Muscle of arm (tissue), 14 donors: ENCODE measurements at places on chromosomes 4 and X. TPM values are rescaled to one million over a fixed set of nuclear protein-coding genes. Genes with fewer than 3 reads are reported as not detected.

Gene SORBS2
- polyA plus RNA-seq: not detected

Gene XAGE1A
- polyA plus RNA-seq: 0.75 TPM

Gene GABRB1
- polyA plus RNA-seq: 0.10 TPM

Gene BEND2
- 0.04 TPM for polyA plus RNA-seq

Gene MAP3K15
- 0.90 TPM for polyA plus RNA-seq

Gene UGT2A1
- polyA plus RNA-seq: not detected

- DNase-seq: no peak
Measured at GRCh38 chr4:107094332-107094731, 58.2 kb upstream of the DKK2 start.

GRCh38 chrX:5810636-5811035 is 418.0 kb downstream of the NLGN4X start:
- DNase-seq: no peak

- DNase-seq: no peak
Measured at GRCh38 chr4:84583876-84584380, 1.0 kb downstream of the CDS1 start.

- no peak for DNase-seq
Measured at GRCh38 chrX:155108427-155108826, 37.1 kb downstream of the BRCC3 start.

DNA sequence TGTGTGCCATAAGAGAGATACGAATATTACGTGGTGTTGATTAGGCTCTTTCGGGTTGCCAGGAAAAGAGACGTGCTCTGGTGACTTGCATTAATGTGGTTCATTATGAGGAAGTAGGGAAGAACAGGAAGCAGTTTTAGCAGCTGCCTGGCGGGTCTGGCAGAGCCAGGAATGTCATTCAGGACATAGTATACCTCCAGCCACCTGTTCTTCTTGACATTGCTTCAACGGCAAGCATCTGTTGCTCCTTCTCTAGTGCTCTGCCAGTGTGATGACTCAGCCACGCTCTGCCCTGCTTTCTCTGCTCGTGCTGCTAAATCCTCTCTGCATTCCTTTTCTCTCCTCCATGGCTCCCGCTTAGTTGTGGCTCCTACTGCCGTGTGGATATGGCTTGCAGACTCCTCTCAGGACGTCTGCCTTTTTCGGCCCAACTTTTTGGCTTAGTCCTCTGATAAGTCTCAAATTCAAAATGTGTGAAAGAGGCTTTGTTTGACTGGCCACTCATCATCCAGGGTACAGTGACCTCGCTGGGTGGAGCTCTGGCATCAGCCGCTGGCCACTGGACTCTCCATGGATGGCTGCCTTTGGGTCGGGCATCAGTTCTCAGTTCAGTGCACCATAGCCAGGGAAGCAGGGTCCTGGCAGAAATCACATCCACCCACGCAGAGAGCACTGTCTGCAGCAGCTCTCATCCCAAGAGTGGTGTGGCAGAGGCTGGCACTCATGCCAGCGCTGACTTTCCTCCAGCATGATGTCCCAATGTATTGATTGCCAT is 89.3 kb upstream of the KLF3 start:
- DNase-seq: no peak

GRCh38 chr4:183392377-183392776 is 52.1 kb upstream of the CDKN2AIP start:
- DNase-seq: no peak

GRCh38 chrX:121254336-121254735 is 206.9 kb downstream of the GLUD2 start:
- no peak for DNase-seq

GRCh38 chr4:84324303-84325245 is 174.5 kb downstream of the NKX6-1 start:
- DNase-seq: no peak

GRCh38 chr4:71663780-71664179 is 120.1 kb downstream of the GC start:
- DNase-seq: no peak

DNA sequence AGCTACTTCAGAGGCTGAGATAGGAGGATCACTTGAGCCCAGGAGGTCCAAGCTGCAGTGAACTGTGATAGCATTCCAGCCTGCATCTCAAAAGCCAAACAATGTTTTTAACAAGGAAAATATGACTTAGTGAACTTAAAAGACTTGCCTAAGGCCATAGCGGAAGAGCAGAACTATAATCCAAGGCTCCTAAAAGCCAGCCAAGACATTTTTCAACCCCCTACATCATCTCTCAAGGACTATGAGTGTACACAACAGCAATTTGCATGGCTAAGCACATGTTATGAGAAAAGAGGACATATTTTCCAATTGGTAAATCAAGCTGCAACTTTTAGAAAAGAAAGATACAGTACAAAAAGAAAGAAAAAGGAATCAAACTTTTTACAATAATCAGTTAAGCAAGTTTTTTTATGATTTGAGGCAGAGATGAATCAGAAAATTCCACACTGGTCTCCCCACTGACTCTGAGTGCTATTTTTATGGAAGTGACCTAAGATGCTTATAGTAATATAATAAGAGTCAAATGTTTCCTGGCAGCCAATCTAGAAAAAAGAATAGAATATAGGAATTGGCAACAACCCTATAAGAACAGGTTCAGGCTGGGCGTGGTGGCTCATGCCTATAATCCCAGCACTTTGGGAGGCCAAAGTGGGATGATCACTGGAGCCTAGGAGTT is 9.8 kb upstream of the ACOT9 start:
- DNase-seq: peak; percentile 46

DNA sequence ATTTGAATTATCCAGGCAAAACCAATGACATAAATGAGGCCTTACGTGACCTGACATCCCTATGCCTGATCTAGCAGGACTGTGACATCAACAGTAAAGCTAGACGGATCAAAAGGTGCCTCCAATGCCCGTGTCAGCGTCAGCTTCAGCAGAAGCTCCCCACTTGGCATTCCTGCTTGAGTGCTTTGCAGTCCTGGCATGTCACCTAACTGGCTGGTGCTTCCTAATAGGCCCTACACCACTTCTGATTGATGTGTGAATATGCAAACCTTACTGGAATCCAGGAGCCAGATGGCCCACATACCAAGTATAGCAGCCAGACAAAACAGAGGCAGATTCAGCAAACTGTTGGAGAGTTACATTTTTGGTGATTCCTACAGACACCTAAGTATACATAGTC is 224.2 kb downstream of the DMD start:
- no peak for DNase-seq

- DNase-seq: no peak
Measured at GRCh38 chr4:141705747-141706377, 69.5 kb downstream of the IL15 start.

- DNase-seq: no peak
Measured at GRCh38 chr4:181959121-181959520, 284.1 kb upstream of the TENM3 start.

DNA sequence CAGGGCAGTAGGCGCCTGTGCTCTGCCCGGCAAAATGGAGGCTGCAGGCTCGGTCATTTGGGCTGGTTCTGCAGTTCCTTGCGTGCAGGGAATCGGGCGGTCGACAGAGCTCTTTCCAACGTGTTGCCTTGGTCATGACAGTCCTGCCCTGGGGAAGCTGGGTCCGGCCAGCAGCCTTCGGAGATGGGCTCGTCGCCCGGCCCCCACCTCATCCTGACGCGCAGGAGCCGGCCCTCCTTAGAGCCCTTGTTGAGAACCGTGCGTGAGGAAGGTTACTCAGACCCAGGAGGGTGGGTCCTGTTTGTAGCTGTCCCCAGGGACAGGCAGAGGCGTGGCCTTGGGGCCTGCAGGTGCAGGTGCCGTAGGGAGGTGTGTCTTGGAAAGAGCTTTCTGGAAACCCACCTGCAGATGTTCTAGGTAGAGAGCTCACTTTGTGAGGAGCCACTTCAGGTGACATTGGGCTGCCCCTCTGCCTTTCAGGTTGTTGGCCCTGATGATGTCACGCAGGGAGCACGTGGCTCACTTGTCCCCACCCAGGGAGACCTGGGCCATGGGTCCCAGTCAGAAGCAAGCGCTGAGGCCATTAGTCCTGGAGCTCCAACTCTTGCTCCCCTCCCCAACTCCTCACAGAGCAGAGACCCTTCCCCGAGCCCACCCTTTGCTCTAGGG is 15.2 kb upstream of the HGFAC start:
- no peak for DNase-seq

GRCh38 chr4:66202870-66203269 is 532.6 kb upstream of the EPHA5 start:
- no peak for DNase-seq

DNA sequence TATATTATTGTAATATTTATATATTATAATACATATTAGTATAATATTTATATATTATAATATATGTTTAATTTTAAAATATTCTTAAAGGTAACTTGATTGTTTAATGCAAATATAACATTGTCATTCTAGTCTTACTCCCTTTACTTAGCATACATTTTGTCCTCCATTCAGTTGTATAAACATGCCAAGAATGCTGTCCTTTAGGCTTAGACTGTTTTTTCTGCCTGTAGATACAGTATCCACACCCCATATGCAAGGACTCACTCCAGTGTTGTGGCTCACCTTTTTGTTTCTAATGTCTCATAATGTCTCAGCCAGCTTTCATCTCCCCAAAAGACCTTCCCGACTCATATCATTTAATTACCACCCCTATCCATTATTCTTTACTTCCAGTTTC is 2110.0 kb downstream of the PCDH7 start:
- DNase-seq: no peak

GRCh38 chr4:84750260-84750959 is 167.5 kb downstream of the CDS1 start:
- peak; percentile 45 for DNase-seq

GRCh38 chr4:675980-676870 is 1.9 kb downstream of the MYL5 start:
- DNase-seq: no peak

- no peak for DNase-seq
Measured at GRCh38 chr4:76897536-76898384, at the start of gene SOWAHB. Gene SOWAHB (minus strand): TSS chr4:76898144. CDS start chr4:76897849, 295 bp downstream.

DNA sequence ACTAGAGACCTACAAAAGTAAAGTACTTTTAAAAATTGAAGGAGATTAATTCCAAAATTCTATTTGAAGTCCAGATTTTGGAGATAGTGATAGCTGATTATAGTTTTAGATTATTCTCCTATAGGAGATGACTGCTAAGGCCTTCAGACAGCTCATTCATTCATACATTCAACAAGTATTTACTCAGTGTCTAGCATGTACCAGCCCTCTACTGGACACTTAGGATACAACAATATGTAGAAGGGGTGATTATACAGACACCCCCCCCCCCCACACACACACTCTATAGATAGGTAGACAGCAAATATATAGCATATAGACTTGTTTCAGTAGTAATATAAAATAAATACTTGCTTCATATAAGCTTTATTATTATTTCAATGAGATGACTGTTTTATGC is 60.4 kb upstream of the TAF9B start:
- DNase-seq: no peak

DNA sequence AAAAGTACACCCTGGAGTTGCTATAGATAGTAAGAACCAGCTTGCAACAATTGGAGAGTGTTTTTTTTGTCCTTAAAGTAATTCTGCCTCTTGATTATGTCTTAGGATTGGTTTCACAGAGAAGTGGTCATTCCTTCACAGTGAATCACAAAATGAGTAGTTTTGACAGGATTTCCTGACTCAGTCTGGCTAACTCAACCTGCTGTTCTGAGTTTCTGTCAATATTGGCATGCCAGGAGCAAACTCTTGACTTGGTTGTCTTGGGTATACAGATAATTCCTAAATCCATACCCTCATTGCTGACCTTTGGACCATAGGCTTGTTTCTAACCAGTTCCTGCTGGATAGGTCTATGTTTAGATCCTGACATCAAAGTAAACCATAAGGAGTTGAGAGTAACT is 9.4 kb downstream of the FHIP1A start:
- DNase-seq: no peak

- peak; percentile 88 for DNase-seq
Measured at GRCh38 chrX:132270699-132271098, 51.5 kb upstream of the RAP2C start.

- DNase-seq: no peak
Measured at GRCh38 chrX:47187106-47187677, 6.4 kb upstream of the UBA1 start.

- no peak for DNase-seq
Measured at GRCh38 chrX:39779952-39780783, 317.6 kb downstream of the BCOR start.

DNA sequence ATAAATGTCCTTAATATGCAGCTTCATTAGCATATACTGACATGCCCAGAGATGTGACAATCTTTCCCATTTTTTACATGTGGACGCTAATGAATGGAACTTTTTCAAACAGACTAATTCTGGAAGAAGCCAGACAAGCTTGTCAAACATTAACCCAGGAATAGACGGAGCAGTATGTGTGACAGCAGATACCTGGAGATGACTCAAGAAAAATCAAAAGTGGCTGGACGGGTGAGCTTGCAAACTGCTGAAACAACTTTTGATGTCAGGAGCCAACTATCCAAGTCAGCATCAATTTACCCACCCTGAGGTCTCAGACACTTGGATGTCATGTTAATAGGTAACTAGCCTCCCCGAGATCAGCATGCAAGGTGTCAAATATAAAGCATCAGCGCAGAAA is 183.0 kb downstream of the PACRGL start:
- DNase-seq: no peak

- DNase-seq: no peak
Measured at GRCh38 chr4:1728061-1728980, 7.0 kb downstream of the TACC3 start.

DNA sequence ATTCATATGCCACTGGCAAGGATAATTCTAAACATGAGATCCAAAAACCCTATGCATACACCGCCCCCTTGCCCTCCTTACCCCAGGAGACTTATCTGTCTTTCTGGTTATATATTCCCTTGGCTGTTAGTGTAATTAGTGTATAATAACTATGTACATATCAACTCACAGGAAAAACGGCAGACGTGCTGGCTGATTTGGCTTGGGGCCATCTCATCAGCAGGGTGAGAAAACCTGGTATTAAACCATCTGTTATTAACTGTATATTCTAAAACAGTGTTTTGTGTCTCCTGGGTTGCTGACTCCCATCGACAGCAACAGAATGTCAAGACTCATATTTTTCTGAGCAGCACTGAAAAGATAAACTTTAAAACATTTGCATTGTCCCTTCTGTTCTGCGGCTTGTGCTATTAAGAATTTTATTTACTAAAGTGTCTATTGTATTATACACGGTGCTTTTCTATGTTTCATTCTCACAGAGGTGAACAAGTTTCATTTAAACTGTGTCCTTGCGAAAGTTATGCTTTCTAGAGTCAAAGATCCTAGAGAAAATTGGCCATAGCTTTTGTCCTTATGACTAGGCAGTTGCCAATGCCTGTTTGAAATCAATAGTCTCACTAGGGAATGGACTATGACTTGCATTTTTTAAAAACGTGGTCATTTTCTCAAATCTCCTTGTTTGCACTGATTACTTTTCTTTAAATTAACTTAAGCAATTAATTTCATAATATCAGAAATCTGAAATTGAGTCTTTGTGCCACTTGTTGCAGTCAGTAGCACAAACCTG is 211.5 kb upstream of the MID1 start:
- no peak for DNase-seq

DNA sequence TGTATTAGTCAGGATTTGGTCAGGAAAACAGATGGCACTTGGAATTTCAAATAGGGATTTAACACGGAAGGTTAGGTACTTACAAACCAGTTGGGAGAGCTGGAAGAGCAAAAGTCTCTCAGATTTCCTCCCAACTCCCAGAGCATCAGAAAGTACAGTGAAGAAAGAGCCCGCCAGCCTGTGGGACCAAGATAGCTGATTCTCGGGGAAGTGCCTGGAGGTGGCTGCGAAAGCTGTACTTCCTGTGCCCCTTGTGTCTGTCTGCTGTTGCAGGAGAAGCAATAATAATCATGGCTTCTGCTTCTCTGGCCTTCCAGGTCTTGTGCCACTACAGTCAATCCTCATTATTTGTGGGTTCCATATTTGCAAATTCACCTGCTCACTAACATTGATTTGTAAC is 221.0 kb upstream of the BCOR start:
- no peak for DNase-seq
